ENCODE measurements at places on chromosomes 7 and 10.
A peak's percentile ranks its signal among the peaks of the same experiment; 100 is the strongest.

GRCh38 chr7:96654630-96655188, 54.9 kb downstream of the SEM1 start:
- peak; percentile 48 for DNase-seq

- DNase-seq, result no peak
These were observed 31.7 kb downstream of the CAMK2B start for GRCh38 chr7:44293561-44294324.

DNA sequence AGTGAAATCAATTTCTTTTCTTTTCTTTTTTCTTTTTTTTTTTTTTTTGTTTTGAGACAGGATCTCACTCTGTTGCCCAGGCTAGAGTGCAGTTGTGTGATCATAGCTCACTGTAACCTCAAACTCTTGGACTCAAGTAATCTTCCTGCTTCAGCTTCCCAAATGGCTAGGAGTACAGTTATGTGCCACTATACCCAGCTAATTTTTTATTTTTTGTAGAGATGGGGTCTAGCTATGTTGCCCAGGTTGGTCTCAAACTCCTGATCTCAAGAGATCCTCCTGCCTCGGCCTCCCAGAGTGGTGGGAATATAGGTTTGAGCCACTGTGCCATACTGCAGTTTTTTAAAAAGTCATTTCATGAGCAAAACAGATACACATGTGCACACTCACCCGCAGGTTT, 79.8 kb downstream of the ANK3 start:
- DNase-seq, result no peak

GRCh38 chr10:114206902-114207301, 27.7 kb downstream of the TDRD1 start:
- DNase-seq, result no peak

- DNase-seq, result no peak
These were observed 35.8 kb downstream of the CREB3L2 start for GRCh38 chr7:137965942-137966640.

DNA sequence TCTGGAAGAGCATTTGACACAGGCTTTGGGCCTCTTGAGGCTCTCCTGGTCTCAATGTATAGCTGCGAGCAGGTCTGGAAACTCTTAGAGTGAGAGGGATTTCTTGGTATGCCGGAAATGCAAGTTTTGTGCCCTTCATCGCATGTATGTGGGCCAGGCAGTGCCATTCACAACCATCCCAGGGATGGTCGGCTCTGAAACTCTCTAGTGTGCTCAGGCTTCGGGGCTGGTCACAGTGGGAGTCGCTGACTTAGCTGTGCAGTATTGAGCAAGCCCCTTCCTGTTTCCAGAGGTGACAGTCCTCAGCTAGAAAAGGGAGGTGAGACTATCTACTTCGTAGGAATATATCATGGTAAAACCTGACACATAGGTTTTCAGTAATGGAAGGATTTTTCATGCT, 2.0 kb upstream of the AOAH start:
- no peak for DNase-seq

DNA sequence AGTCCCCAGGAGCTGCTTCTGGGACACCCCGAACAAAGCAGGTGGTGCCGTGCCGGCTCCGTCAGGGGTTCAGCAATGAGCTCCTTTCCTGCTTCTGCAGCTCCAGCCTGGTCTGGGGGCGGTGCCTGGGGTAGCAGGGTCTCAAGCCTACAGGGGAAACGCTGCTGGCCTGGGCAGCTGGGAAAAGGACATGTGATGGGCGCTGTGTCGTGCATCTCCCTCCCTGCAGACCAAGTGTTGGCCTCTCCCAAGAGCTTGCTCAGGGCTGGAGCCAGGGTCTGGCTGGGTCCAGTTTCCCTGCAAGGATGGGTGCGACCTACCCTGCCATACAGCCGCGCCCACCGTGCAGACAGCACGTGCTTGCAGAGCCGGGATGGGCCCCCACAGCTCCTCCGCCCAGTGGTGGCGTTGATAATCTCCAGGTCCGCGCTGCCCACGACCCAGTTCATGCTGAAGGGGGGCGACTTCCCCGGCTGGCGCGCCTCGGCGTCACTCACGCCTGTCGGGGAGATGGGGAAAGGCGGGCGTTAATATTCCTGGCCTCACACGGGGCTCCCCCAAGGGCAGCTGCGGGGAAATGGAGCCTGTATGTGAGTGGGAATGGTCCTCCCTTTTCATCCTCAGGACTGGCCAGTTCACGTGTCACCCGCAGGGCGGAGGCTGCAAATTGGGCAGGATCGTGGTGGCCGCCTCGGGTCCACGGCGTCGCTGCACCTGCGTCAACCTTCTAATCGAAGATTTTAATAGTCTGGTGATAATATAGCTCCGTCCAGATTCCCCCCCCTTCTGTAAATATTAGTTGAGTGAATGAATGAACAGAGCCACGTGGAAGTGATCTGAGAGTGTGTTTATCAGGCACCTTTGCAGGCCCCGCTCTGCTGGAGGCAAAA, 128.6 kb downstream of the WDR37 start:
- DNase-seq, result no peak

- no peak for DNase-seq
These were observed 101.2 kb upstream of the PDGFA start for GRCh38 chr7:620885-621284.

DNA sequence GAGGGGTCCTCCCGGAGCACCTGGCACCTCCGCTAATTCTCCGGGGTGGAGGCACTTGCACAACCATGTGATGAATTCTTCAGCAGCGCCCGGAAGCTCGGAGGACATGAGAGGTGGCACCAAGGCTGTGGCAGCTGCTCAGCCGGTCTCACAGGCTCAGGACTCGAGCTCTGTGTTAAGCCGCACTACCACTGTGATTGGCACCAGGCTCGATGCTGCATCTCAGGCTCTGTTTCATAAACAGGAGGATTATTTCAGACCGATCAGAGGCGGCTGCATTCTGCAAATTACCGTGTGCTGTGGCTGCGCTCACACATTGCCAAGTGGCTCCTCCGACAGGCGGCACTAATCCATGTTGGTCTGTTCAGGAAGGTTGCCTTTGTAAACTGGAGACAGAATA, 495.2 kb downstream of the DNAJB6 start:
- no peak for DNase-seq
